Heart right ventricle (tissue), 16 donors: ENCODE measurements at places on chromosomes 7 and 10. TPM values are rescaled to one million over a fixed set of nuclear protein-coding genes. Genes with fewer than 3 reads are reported as not detected.

PPP1R3C gene
- 315 TPM for total RNA-seq

HERPUD2 gene
- total RNA-seq: 18.8 TPM

KCP gene
- total RNA-seq: 0.26 TPM

PCDH15 gene
- 0.26 TPM for total RNA-seq

PON3 gene
- total RNA-seq: 0.85 TPM

GPR26 gene
- not detected for total RNA-seq

DNA sequence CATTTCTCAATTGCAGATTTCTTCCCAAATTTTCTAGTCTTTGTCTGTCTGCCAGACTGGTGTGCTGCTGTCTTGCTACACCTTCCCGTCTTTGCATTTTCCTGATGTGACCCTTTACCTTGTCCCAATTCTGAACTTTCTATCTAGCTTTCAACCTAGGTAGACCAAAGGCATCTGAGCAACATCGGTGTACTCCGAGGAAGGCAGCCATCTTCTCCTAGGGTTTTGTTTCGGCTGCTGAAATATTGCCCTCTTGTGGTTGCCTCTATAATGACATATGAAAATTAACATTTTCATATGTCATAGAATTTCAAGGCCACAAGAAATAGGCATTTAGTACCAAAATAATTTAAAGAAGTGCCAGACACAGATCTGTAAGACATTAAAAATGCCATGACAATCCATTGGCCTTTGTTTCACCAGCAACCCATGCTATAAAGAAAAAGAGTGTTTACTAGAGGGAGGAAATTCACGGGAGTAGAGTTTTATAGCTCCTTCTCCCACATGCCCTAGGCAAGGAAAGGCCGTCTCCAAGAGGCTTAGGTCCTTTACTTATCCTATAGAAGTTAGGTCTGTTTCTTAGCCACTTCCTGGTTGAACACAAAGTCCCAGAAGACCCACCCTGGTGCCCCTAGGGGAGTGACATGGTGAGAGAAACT is 23.4 kb downstream of the OR9A2 start:
- DNase-seq: no peak

DNA sequence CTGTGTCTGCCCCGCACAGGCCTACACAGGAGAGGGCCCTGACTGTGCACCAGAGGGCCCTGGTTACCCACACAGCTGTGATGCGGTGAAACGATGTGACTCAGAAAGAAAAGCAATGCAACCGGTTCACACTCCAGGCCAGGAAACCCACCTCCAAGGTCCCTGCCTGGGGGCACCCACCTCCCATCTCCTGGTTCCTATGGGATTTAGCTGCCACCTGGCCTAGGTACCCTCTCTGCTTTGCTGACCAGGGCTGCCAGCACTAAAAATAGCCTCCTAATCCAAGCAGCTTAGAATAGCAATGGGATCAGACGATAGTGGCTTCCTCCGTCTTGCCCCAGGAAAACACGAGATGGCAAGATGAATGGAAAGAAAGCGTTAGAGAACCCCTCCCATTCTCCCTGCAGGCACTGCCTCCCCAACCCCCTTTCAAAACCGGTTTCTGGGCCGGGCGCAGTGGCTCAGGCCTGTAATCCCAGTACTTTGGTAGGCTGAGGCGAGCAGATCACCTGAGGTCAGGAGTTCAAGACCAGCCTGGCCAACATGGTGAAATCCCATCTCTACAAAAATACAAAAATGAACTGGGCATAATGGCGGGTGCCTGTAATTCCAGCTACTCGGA is 12.4 kb downstream of the RBP3 start:
- DNase-seq: no peak

DNA sequence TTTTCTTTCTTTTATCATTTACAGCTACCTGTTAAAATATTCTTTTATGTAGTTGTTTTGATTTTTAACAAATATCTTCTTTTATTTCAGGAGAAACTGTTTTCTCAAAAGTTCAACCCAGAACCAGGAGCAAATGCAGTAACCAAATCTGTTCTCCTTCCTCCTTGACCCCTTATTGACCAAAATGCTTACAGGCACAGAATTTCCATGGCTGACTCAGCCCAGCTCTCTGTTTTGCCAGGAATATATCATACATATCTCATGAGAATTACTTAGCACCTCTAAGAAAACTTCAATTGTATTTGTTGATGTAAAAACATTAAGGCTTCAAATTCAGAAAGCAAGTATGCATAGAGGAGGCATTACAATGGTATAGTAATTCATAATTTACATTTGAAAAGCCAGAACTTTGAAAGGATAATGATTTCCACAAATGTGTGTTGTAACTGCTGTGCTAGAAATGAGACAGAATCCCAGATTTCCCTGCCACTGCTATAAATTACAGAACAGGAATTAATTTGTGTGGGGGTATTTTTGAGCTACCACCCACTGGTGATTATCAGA is 2.2 kb downstream of the GSAP start:
- no peak for DNase-seq

DNA sequence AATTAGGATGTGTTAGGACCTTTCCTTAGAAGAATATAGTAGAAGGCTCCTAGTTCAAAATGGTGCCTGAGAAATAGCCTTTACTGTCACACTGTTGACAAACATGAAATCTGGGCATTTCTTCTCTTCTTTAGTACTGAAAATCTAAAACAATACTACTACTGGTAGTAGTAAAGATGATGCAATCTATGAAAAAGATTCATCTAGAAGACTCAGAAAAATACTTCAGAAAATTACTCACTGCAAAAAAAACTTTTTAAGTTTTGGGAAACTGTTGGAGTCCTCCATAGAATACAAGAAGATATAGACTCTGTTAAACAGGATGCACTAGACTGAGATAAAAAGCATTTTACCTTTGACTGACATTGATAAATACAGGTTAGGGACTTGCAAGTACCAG is 67.1 kb downstream of the NRF1 start:
- DNase-seq: no peak

DNA sequence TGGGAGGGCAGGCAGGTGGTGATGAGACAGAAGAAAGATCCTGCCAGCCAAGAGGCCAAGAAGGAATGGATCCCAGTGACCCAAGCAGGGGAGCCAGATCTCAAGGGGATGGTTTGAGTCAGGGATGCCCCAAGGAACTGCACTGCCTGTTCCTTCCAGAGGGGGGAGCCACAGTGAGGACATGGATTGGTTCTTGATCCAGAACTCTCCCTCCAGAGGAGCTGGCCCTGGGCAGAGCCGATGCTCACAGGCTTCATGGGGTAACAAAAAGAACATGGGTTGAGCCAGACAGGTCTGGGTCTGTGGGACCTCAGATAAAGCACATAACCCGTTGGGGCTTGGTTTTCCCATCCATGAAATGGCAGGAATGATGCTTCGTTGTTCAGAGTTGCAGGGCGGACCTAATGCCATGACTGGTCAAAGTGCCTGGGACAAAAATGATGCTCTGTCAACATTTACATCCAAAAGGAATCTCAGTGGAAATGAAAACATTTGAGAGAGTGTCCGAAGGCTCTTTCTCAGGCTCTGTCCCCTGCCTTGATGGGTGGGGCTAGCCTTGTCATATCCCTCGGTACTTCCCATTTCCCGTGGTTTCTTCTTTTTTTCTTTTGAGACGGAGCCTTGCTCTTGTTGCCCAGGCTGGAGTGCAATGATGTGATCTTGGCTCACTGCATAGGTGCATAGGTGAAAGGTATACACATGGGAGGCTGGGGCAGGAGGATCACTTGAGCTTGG is 4.7 kb upstream of the DENND2A start:
- DNase-seq: no peak

DNA sequence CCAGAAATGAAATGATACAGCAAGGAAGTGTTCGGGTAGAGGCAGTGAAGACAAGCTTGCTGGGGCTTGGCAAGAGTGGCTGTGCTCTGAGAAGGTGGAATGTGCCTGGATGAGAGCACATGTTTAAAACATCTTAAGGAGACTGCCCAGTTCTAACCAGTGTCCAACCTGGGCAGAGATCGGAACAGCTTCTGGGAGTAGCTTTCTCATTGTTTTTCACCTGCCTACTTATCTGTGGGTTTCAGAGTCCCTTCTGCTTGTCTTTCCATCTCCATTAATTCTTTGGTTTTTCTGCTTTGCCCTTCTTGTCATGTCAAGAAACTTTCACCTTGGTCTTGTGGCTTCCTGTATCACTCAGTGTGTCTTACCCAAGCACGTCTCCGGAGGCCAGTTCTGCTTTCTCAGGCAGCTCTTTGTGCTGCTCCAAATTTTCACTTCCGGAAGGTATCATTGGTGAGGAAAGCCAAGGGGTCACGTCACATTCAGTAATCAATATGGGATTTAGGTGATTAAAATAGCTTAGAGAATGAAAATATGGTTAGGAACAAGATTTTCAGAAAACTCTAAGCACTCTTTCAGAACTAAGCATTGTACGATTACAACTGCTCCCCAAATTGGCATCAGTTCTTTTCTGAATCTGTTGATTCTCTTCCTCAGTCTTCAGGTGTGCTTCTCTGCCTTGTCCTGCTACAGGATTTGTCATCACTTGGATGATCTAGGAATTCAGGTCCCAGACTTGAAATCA is 5.5 kb upstream of the LAMB4 start:
- DNase-seq: no peak

- DNase-seq: no peak
These were observed 109.6 kb downstream of the WNT2 start for GRCh38 chr7:117212969-117213877.

DNA sequence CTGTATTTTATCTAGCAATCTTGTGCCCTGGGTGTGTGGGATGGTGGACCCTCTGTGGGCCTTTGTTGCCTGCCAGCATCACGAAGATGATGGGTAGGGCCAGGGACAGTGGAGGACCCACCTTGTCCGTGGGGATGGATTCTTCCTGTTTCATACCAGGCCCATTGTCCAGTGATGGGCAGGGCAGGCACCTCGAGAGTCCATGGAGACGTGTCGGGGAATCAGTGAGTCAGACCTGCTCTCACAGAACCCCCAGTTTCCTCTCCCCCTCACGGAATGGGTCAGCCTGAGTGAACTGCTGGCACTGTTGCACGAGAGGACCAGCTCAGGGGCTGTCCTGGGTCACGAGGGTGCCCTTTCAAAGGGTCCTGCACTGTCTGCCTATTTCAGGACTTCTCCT is 401.2 kb downstream of the RPS24 start:
- DNase-seq: no peak

DNA sequence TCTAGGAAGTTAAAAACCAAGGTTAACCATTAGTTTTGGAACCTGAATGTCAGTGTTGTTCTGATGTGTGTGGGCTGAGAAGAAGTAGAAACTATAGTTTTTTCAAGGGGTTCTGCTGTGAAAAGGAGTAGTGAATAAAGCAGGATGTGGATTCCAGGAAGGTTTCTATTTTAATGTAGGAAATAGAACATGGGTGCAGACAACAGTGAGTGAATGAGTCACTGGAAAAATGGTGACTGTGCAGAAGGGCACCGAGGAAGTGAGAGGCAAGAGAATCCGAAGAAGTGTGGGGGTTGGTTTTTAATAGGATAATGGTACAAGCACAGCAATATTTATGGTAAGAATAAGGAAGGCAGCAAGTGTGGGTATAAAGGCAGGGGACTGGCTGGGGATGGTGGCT is 120.4 kb downstream of the ARHGAP21 start:
- no peak for DNase-seq

DNA sequence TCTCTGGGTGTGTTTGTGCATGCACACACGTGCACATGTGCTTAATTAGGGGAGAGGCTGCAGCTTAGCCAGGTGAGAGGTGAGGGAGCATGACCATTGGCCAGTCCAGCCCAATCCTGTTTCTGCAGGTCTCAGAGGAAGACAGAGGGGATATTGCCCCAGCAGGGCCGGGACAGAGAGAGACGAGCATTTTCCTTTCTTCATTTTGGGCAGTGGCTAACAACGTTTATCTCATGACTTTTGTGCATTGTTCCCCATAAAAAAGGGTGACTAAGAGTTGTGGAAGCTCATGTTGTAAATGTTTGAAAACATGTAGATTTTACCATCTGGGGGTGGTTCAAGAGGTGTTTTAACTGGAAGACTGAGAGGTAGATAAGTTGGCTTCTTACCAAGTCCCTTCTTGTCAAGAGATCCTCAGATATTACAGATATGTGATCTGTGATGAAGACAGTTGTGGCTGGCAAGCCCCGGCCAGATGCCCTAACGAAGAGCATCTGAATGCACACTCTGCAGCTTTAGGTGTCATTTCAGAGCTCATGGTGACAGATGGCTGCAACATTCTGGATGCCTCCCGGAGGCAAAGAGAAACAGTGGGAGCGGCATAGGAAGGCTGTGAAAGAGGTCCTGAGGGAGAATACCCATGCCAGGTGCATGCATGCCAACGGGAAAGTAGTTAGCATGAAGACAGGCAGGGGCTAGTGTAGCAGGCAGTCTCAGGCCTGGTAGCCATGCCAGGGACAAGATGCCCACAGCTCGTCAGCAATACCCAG is 16.7 kb upstream of the DMBT1 start:
- no peak for DNase-seq

DNA sequence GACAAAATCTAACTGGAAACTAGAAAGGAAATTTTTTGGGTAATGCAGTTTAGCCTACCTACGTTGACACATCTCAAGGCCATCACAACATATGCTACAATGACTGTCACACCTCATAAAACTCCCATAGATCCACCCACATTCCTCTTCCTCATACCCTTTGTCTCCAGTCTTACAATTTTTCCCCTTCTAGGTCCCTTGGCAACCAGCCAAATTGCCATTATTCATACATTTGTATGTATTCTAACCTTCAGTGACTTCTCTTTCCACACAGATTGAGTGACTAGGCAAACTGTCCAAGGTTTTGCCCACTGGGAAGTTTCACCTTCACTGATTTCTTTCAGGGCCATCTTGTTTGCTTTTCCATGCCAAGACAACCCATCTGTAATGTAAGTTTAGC is 100.5 kb upstream of the TPK1 start:
- DNase-seq: no peak

- no peak for DNase-seq
These were observed 169.2 kb downstream of the SND1 start for GRCh38 chr7:127821146-127821545.

GRCh38 chr10:101968940-101969321 is 87.0 kb downstream of the ARMH3 start:
- no peak for DNase-seq

- DNase-seq: no peak
These were observed 6.1 kb upstream of the SLC25A13 start for GRCh38 chr7:96328016-96328415.

DNA sequence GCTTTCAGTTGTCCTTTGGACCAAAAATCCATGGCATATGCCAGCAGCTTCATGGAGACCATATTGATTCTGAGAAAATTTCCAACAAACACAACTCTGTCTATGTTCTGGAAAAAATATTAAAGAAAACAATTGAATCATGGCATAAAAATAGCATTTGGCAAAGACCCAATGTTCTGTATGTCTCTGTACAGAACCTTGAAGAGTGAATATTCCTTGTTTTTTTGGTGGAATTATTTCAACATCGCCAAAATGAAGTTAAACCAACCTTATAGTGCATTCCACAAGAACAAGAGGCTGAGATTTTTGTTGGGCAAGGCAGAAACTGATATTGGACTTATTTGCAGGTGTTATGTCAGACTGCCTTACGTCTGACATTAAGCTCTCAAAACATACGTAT is 53.3 kb upstream of the SLC16A12 start:
- DNase-seq: no peak

- DNase-seq: no peak
These were observed 31.4 kb downstream of the LRMDA start for GRCh38 chr10:75462865-75463264.
